ENCODE measurements at places on chromosomes 1 and 21.

DNA sequence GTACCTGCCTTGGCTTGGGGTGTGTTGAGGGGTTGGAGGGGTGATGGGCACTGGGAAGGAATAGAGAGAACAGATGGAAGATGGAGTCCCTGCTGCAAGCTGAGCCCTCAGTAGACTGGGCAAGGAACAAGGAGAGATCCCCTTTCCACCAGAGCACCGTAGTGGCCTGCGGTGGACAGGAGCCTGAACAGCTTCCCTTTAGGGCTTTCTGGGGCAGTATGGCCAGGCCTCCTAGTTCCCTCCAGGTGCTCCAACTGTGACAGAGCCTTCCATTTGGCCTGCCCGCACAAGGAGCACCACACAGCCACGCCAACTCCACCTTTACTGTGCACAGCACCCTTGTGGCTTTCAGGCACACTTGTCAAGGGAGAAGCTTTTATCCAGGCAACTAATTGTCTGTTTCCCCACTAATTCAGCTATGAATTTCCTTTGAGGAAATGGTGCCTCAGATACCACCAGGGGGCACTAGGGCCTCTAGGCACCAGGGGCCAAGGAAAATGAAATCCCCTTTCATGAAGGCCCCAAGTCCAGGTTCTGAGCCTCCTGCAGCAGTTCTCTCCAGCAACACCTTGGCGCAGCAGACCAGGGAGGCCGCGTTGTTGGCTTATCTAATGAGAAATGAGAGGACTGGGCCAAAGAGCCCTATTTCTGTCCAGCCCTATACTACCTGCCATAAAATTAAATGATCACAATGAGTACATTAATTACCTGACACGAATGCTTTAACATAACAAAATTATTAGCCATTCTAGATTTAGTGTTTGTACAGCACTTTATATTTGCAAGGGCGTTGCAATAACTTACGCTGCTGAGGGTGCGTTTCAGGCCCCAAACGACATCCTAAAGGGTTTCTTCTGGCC, 23.1 kb upstream of the ERI3 start:
- DNase-seq: peak; percentile 21

GRCh38 chr1:168321945-168322344, 41.3 kb downstream of the TBX19 start:
- no peak for DNase-seq

GRCh38 chr1:85296980-85297379, 20.5 kb upstream of the BCL10 start:
- DNase-seq: no peak

GRCh38 chr1:14851760-14852159, 253.3 kb downstream of the KAZN start:
- DNase-seq: no peak

GRCh38 chr1:236100799-236101198, 35.9 kb upstream of the NID1 start:
- DNase-seq: no peak

- DNase-seq: no peak
These were observed 209.2 kb downstream of the ZNF326 start for GRCh38 chr1:90204023-90204590.

- no peak for DNase-seq
These were observed 161.7 kb downstream of the TGFBR3 start for GRCh38 chr1:91724231-91724630.

DNA sequence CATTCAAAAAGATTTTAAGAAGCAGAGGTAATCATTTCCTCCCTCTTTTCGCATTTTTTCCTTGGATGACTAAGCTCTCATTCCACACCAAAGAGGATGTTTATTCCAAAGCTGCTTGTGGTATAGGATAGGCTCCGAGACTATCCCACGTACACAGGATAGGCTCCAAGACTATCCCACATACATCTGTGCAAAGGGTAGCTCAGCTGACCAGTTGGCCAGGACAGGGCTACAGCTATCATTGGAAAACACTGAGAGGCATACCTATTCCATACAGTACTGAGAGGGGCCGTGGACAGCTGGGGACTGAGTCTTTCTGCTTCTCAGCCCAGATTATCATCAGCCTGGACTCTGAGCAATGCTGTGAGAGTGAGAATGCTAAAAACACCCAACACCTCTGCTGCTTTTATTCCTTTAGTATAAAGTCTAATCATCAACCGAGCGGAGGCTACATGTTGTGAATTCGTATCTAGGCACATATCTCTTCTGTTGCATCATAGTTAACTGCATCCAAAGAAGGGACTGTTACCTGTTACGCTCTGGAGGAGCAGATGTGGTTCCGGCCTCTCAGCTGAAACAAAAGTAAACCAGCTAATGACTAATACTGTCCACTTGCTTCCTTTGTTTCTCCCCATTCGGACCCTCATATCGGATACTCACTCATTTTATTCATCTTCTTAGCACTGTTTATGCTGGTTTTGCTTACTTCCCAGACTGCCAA, 141.0 kb downstream of the TNFSF18 start:
- DNase-seq: no peak

DNA sequence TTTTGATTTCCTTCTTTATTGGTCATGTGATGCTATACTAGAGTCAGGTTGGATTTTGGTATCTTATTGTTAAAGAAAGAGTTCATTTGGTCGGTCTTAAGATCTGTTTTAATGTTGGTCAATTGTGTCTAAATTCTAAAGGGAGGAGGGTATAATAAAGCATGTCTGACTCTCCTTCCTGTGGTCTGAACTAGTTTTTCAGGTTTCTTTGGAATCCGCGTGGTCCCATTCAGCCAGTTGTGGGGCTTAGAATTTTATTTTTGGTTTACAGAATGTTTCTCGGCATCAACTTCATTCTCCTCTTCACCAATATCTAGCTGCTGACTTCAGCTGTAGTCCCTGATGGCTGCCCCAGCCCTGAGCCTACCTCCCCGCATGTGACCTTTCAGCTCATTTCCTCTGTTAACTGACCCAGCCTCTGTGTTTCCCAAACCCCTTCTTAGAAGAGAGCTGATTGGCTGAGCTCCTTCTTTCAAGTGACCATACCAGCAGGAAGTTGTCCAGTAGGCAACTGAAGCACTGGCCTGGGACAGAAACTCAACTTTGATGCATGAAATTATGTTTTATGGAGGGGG, 8.7 kb upstream of the MYOC start:
- DNase-seq: no peak

DNA sequence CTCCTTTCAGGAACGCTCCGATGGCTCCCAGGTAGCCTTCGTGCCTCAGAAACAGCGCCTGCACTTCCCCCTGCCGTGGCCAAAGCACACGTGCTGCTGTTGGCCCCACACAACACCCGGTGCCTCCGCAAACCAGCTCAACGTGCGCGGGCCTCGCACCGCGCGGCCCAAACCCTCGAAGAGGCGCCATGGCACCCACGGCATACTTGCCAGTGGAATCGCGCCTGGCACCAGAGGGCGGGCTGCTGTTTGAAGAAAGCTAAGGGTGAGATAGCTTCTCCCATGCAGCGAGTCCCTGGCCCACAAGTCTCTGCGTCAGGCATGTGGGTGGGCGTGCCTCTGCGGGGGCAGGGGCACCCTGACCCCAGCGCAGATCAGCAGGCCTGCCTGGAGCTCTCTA, 7.9 kb downstream of the PANK4 start:
- no peak for DNase-seq

DNA sequence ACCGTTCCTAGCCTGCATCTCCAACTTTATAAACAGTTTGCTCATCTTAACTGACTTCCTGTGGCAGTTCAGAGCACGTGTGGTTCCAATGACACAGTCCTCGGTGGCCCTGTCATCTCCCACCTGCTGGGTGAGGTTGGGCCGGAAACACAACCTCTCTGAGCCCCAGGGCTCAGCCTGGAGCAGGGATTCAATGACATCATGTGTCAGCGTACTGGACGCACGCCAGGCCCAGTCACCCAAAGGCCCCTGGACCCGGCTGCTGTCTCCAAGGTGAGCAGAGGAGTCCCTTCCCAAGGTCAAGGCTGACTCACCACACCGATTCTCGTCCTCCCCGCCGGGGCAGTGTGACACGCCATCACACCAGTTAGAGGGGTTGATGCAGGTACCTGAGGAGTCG, 19.9 kb downstream of the TMPRSS2 start:
- DNase-seq: no peak

DNA sequence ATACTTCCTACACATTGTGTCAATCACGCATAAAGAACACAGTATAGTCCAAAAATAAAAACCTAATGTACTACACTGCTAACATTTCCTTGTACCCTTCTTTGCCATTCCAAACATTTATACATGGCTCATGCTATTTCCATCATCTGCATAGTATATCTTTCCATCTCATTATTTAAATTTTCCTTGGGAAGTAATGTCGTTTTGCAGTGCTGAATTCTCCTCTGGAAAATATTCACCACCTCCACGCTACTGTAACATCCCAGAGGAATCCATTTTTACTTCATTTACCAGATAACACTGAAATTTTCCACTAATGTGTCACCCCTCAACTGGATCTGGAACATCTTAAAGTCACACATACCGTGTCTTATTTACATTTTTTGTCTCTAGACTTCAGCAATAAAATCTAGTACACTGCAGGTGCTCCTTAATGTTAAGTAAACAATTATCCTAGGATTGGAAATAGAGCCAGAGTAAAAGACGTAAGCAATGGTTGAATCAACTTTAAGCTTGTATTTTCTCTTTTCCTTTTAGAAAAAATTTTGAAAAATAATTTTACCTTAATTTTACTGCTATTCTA, 881.0 kb downstream of the AMY1C start:
- DNase-seq: no peak

- DNase-seq: peak; percentile 53
These were observed 142.9 kb upstream of the KRTAP19-8 start for GRCh38 chr21:31181082-31181750.

GRCh38 chr21:17045214-17045853, 467.5 kb upstream of the CXADR start:
- DNase-seq: no peak

DNA sequence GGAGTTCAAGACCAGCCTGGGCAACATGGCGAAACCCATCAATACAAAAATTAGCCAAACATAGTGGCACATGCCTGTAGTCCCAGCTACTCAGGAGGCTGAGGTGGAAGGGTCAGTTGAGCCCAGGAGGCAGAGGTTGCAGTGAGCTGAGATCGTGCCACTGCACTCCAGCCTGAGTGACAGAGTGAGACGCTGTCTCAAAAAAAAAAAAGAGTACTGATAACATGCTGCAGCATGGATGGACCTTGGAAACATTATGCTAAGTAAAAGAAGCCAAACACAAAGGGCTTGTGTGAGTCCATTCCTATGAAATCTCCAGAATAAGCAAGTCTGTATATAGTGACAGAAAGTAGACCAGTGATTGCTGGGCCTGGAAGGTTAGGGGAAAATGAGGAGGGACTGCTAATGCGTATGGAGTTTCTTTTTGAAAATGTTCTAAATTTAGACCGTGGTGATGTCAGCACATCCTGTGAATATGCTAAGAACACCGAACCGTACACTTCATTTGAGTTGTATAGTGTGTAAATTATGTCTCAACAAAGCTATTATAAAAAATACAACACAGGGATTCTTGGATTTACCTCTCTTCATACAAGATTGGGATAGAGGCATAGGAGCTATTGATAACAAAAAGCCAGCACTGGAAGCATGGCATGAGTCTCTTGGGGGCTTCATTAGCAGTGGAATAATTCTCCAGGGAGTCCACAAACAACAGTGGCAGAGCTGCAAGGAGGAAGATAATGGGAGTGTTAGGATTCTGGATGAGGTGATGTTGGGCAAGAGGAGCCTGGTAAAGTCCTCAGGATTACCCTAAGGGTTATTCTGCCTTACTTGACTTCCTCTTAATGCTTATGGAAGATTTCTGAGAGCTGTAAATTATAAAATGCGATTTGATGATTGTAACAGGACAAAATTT, 73.5 kb downstream of the TTC3 start:
- DNase-seq: no peak

DNA sequence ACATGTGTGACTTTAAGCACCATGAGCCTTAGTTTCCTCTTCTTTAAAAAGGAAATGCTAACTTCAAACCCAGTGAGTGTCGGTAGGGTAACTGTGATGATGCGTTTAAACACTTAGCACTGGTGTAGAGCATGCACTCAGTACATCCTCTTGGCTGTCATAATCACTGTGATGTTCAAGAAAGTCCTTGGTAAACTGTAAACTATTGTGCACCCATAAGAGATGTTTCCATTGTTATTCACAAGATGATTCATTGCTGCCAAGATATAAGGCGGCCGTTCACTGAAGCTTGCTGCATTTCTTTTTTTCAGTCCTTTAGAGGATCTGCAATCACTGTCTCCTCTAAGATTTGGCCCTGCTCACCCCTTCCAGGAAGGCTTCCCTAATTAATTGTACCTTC, 61.8 kb upstream of the DAB1 start:
- no peak for DNase-seq

Measured in CD4-positive, alpha-beta T cell treated with Interleukin-6 at 100 ng/mL for 8 hours (primary cell).